Lung (tissue), 17 donors: ENCODE measurements at places on chromosomes 5 and 9.

DNA sequence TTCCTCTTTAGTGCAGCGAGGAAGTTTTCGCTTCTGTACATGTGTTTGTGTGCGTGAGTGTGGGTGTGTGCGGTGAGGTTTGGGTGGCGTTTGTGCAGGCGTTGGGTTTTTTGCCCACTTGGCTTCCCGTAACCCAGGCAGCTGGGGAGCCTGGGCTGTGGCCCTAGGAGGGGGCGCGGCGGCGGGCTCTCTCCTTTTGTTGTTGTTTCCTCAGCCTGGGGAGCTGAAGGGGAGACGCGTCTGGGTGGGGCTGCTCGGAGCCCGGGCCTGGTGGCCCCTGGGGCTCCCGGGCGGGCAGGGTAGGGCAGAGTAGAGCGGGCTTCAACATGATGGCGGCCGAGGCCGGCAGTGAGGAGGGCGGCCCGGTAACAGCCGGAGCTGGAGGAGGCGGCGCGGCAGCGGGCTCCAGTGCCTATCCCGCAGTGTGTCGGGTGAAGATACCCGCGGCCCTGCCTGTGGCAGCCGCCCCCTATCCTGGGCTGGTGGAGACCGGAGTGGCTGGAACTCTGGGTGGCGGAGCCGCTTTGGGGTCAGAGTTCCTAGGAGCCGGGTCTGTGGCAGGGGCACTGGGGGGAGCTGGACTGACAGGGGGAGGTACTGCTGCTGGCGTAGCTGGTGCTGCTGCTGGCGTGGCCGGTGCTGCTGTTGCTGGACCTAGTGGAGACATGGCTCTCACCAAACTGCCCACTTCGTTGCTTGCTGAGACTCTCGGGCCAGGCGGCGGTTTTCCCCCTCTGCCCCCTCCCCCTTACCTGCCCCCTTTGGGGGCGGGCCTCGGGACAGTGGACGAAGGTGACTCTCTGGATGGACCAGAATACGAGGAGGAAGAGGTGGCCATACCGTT is 665 bp downstream of the RASA1 start:
- DNase-seq, result peak; percentile 82

DNA sequence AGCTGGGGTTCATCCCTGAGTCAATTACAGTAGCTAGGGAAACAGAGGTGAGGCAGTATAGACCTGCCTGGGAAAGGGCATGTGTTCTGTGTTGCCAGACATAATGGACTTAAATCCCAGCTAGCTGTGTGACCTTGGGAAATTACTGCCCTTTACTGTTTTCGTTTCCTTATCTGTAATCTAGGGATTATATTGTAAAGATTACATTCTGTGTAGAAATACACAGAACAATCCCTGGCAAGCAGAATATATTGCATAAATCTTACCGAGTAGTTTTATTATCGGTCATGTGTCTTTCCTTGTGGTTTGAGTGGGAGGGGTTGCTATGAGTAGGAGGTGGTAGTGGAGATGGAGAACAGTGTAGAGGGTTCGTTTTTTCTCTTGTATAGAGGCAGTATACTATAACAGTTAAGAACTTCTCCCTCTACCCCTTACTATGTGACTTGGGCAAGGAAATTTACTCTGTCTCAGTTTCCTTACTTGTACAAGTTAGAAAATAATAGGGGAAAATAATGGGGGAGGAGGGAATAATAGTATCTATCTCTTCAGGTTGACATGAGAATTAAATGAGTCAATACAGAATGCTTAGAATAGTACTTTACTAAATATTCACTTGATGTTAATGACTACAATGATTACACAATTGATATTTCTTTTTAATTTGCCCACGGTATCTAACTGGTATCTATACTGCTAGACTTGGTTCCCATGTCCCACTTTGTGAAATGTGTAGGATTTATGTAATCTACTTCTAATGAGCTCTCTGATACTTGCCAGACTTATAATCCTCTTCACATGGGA is 7.1 kb upstream of the DMXL1 start:
- DNase-seq, result no peak

DNA sequence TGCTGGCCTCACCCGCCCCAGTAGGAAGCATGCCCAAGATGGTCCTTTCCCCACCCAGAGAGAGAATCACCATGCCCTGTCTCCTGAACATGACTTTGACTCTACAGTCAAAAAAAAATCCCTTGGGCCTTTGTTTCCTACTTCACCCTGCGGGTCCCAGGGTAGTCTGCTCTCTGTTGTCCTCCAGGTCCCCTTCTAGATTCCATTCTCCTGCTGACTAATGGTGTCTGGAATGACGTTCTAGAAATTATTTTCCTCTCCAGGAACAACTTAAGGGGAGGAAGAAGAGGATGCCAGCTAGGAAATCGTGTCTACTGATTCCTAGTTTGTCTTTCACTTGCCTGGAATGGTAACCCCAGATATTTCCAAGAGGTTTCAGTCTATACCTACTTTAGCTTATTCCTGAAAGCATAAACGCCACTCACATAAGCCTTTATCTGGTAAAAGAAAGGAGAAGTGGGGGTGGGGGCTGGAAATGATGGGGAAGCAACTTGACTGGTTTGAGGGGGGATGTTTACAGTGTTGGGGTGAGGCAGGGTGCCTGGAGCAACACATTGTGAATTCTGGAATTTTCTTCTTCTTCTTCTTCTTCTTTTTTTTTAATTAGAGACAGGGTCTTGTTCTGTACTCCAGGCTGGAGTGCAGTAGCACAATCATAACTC is 93.9 kb downstream of the SNX18 start:
- no peak for DNase-seq

DNA sequence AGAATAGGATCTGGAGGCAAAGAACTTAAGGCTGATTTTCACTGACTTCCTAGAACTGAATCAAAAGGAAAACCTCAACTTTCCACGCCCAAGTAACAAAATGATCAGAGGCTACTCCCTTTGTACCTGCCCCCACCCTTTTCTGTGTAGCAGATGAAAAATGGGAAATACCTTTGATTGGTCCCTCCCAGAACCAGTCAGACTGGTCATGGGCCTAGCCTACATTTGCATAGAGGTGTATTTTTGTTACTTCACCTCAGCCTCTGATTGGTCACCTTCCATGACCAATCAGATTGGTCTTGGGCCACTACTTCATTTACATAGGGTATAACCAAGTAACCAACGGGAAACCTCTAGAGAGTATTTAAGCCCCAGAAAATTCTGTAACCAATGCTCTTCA is 1553.5 kb upstream of the C9orf72 start:
- DNase-seq, result no peak

DNA sequence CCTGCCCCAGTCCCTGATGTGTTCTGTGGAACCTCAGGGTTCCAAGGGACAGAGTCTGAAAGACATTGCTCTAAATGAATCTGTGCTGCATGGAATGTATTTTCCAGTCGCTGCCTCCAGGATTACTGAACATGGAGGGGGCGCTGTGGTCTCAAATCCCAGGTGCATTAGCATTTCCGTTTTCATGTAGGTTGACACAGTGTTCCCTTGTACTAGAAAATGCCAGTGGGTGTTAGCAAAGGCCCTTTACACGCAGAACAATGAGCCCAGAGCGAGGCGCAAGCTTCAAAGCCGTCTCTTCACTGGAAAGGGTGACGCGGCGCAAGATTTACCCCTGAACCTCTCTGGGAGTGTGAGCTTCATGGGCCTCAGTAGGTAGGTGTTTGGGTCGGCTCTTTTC is 308.3 kb downstream of the SLIT3 start:
- DNase-seq, result peak; percentile 64

GRCh38 chr9:129175825-129176633 is 2.0 kb downstream of the IER5L start:
- peak; percentile 99 for DNase-seq

- DNase-seq, result no peak
Observed at GRCh38 chr5:139186261-139186660, 11.9 kb downstream of the SIL1 start.

DNA sequence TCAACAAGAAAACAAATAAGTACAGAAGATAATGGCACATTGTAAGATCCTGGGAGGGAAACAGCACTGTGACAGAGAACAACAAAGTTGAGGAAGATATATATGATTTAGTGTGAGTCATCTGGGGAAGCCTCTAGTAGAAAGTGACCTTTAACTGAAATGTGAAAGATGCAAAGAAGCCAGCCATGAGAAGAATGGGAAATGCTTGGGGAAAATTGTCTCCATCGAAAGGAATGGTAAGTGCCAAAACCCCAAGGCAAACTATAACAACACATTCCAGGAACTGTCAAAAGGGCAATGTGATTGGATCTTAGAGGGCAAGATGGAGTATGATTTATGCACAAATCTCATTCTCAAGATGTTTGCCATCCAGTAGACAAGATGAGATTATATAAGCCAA is 537.8 kb upstream of the BRINP1 start:
- no peak for DNase-seq

DNA sequence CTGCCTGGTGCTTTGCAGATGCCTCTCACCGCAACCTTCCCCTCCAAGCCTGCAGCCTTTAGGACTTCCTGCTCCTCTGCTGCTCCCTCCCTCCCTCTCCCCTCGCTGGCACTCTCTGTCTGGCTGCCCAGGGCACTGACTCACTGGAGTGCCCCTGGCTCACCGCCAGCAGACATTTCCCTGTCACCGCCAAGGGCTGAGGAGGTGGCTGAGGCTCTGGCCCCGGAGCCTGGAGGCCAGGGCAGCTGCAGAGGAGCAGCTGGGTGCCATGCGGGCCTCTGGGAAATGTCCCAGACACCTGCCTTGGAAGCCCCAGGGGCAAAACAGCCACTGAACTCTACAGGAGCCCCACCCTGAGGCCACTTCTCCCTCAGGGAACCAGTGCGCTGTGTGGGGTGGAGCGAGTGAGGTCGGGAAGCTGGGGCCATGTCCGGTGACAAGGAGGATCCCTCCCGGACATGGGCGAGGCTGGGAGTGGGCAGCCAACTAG is 53.4 kb downstream of the TENT4A start:
- DNase-seq, result peak; percentile 66

GRCh38 chr9:11269036-11269435 is 656.2 kb upstream of the PTPRD start:
- DNase-seq, result no peak

DNA sequence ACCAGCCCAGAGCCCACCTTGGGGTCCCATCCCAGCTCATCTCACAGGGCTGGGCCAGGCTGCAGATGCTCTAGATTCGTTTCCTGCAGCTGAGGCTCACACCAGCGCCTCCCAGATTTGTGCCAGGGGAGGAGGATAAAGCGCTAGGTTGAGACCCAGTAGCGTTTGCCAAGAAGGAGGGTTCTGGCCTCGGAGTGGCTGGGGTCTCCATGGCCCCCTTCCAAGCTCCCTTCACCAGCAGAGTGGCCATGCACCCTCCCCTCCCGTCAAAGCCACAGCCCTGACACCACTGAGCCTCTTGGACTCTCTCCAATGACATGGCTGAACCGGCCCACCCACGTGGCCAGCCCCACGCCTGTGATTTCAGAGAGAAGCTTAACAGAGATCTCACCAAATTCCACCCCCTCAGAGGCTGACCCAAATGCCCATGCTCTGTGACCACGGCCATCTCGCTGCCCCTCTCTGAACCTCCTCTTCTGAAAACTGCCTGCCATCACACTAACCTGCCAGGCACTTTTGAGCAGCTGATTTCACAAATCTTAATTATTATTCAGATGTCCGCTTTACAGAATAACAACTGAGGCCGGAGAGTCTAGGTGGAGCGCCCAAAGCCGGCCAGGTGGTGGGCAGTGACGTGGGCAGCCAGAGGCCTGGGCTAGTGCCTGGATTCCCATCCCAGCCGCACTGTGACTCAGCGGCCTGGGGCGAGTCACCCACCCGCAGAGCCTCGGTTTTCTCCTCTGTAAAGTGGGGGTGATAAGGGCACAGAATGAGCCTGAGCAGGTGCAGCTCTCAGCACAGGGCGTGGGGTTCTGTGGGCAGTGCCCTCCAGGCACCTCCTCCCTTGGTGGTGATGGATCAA is 155.7 kb downstream of the C9orf50 start:
- peak; percentile 91 for DNase-seq

DNA sequence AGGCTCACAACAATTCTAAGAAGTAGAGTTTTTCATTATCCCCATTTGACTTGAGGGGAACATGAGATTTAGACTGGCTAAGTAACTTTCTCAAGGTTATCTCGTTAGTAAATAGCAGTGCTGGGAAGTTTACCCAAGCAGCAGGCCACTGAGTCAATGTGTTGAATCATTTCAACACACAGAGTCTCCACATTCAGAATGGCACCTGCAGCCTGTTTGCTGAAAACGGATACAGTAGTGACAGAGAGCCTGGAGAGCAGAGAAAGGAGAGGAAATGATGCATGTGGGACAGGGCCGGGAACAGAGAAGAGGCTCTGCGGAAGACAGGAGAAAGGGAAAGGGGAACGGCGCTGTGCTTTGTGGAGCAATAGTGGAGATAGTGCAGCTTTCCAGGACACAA is 33.5 kb upstream of the ZSWIM6 start:
- DNase-seq, result no peak

GRCh38 chr9:121048618-121049017 is 1.5 kb downstream of the C5 start:
- DNase-seq, result no peak

DNA sequence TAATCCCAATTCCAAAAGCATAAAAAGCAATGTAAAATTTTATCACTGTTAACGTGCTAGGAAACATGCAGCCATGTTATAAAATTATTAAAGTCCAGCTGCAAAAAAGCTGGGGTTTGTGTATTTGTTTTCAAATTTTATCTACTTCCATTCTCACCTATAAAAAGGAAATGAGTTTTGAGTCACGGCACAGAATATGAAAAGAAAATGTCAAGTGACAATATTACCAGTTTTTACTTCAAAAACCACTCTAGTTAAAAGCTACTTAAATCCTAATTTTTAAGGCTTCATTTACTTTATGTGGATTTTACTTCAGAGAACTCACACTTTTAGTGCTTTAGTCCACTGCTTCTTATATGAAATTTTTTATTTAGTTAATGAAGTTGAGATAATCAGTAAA is 72.7 kb upstream of the IFNE start:
- no peak for DNase-seq

DNA sequence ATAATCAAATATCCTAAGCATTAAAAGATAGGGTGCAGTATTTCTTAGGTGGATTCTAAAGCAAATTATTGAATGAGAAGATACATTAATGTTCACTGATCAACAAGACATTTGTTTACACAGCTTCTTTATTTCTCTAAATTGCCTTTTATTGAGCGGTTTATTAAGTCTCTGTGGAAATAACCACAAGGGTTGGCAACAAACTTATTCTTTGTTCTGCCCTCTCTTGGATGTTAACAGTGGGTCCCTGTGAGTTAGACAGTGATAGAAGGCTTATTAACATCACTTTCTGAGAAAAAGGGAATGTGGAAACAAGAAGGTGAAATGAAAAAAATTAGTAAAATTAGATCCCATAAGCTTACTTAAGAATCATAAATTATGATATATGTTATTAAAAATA is 82.7 kb upstream of the C6 start:
- DNase-seq, result no peak

DNA sequence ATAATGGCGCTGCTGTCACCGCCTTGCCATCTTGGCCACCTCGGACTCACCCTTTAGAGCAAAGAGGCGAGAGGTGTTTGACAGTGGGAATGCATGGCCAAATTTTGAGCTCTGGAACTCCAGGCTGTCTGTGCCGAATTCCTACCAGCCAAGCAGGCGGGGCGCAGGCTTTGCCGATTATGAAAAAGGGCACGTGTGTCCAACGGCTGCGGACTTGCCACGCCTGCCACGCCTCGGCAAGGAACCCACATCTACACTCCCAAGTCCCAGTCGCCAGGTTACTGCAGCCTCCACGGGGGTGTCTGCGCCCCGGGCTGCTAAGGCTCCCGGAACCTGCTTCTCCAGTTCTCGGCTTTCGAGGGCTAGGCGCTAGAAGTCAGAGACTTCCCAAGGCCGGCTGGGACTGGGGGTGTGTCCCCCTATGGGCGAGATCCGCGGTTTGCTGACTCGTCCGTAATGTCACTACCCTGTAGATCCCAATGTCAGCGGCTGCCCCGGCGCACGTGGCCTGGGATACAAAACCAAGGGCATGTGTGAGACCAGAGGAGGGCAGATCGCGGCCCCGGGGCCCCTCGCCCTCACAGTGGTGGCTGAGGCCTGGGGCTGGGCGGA is 2.8 kb downstream of the NPR3 start:
- peak; percentile 70 for DNase-seq
